ENCODE measurements at places on chromosomes 7 and 10.

DNA sequence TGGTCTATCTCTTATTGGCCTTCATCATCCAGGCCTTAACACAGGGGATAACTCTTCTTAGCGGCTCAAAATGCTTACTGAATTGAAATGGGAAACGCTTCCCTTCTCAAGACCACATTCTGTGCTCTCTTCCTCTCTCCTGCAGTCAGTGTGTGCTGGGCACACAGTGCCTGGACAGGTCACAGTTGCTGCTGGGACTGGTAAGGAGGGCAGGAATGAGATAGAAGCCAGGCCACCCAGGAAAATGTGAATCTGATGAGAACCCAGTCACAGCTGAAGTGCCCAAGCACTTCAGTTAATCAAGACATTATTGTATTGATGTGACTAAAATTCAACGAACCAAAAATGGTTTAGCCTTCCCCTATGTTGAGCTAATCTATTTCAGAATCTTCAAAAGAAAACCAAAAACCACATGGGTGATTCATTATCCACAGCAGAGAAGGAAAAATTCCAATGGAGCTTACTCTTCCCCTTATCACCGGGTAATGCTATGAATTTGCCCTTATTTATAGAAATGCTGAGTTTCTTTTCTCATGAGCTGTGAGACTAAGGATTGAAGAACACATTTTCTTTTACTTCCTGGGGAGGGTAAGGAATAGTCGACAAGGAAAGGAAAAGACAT is 41.2 kb upstream of the PLPP4 start:
- DNase-seq = no peak

DNA sequence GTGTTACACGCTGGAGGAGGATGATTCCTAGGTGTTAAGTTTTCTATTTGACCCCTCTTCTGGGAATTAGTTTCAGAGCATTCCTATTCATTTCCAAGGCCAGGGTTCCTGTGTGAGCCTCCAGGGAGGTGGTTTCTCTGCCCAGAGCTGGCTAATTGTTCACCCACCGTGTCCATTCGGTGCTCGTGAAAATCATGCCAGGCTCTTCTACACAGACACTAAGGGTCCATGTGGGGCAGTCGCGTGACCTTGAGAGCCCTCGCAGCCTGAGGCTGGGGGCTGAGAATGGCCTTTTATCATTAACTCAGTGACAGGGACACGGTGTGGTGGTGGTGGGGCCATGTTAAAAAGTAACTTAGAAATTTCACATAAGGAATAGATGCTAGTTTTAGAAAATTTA is 83.7 kb downstream of the EMX2 start:
- no peak for DNase-seq

GRCh38 chr7:108454674-108455550 is 1.3 kb downstream of the NRCAM start:
- peak; percentile 44 for DNase-seq

GRCh38 chr10:118369641-118370205 is 27.6 kb upstream of the FAM204A start:
- no peak for DNase-seq

DNA sequence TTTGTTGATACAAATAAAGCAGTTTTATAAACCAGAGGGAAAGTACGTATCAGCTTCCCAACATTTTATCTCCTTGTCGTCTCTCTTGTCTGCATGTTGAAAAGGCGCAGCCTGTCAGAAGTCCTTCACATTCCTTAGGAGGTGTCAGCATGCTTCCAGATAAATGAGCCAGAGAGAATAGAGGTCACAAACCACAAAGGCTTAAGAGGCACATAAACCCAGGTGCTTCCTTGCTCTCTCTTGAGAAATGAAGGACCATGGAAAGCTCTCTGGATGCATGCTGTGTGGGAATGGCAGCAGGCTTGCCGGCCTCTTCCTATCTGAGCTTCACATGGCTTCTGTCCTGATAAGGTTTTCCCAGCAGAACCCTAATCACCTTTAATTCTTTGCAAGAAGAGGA is 448.5 kb downstream of the XPNPEP1 start:
- no peak for DNase-seq

DNA sequence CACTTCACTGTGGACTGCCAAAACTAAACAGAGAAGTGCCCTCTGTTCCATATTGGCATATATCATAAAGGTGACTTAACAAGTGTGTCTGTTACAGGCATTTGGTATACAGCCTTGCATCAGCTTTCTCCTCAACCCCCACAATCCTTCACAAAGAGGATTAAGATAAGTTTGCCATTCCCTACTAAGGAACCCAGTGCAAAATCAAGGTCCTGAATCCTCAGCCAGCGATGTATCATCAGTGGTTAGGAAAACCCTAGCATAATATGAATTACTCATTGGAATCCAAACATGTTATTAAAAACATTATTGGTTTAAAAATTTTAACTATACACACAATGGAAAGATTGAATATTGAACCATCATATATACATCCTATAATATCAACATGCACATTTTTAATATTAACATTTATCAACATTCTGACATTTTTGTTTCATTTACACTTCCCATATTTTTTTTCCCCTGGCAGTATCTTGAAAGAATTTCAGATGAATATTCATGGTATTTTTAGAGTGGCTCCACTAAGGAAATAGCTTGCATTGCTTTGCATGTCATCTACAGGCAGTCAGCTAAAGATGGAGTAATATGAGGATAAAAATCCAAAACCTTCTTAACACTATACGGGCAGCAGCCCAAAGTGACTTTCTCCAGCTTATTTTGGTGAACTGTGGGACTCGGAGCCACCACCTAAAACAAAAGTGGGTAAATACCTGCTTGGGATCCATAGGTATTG is 215.6 kb upstream of the CHRM2 start:
- DNase-seq = no peak

GRCh38 chr7:31384466-31384865 is 43.9 kb upstream of the NEUROD6 start:
- DNase-seq = no peak

DNA sequence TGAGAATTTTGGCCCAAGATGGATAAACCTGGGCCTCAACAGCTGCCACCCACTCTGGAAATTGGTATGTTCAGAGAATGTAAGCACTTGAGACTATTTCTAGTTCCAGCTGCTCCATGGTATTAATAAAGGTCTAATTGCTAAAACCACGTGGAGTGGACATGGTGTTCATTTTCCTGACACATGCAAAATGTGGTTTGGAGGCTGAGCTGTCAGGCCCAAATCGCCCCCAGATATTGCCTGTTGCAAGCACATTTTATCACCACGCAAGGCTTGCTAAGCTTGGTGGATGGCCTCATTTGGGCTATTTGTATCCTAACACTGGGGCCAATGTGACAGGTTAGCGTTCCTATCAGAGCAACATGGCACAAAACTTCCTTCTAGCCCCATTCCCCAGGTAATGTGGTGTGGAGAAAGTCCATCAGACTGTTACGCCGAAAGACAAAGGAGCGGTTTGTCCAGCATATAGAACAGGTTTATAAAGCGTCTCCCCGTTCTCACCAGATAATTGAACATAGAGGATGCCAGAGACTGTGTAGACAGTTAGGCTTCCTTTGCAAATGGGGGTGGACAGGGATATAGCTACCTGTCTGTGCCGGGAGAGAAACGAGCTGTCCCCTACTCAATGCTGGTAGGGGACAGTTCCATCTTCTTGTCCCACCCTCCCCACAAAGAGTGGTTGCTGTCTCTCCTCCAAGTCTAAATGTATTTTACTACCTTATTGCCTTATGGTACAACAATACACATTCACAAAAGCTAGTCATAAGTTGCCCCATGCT is 78.0 kb upstream of the ANKRD1 start:
- DNase-seq = no peak

DNA sequence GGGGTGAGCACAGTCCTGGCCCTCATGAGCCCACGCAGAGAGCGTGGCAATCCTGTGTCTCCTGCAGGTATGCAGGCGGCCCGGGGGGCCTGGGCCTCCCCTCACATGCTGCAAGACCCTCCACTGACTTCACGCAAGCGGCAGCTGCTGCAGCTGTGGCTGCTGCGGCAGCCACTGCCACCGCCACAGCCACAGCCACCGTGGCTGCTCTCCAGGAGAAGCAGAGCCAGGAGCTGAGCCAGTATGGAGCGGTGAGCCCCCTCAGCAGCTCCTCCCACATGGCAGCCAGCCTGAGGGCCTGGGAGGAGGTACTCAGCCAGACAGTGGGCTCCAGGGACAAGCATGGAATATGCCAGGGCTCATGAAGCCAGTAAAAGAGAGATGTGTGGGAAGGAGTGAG is 8.7 kb downstream of the ZMIZ2 start:
- DNase-seq = no peak

GRCh38 chr7:28351450-28351849 is 60.9 kb upstream of the CREB5 start:
- no peak for DNase-seq

GRCh38 chr10:32159264-32159663 is 103.0 kb upstream of the KIF5B start:
- no peak for DNase-seq

DNA sequence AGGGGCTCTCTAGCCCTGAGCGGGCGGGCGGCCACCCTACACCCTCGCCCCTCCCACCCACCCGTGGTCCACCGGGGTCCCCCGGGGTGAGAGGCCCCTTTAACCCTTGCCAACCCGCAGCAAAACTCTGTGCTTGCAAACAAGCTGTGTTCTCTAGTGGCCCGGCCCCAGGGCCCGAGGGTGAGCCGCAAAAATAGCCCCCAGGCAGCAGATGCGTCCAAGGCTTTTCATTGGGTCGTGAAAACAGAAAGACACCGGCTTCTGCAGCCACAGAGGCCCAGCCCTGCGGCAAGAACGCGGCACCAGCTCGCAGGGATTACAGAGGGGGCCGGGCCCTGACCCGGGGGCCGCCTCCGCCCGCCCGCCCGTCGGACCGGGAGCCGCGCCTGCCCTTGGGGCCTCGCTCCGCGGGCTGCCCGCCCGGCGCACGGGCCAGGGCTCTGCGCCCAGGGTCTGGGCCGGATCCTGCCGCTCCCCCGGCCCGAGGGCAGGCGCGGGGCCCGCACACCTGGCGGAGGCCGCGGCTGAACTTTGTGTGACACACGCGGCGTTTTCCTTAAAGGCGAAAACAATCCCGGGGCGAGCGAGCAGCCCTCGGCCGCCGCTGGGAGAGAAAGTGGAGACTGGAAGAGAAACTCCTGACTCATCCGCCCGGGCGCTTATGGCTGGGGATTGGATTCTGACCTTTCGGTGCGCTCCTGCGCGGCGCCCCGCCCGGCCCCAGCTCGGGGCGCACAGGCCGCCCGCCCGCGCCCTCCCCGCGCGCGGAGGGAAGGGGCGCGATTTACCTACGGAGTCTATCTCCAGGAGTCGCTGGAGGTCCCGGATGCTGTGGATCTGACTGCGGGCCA is 2.8 kb downstream of the PDGFA start:
- DNase-seq = peak; percentile 59

- no peak for DNase-seq
Observed at GRCh38 chr10:44856696-44857095, 54.4 kb upstream of the TMEM72 start.

DNA sequence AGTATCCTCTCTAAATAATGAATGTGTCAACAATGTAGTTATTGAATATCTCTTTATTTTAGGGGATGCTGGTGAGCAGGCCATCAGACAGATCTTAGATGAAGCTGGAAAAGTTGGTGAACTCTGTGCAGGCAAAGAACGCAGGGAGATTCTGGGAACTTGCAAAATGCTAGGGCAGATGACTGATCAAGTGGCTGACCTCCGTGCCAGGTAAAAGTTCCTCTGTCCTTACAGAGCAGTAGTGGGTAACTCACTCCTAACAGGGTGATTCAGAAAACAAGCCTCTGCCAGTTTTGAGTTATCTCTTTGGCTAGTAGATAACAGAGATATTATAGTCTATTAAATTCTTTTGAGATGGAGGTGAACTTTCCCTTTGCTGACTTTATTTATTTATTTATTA is 67.3 kb downstream of the AP3M1 start:
- DNase-seq = no peak

DNA sequence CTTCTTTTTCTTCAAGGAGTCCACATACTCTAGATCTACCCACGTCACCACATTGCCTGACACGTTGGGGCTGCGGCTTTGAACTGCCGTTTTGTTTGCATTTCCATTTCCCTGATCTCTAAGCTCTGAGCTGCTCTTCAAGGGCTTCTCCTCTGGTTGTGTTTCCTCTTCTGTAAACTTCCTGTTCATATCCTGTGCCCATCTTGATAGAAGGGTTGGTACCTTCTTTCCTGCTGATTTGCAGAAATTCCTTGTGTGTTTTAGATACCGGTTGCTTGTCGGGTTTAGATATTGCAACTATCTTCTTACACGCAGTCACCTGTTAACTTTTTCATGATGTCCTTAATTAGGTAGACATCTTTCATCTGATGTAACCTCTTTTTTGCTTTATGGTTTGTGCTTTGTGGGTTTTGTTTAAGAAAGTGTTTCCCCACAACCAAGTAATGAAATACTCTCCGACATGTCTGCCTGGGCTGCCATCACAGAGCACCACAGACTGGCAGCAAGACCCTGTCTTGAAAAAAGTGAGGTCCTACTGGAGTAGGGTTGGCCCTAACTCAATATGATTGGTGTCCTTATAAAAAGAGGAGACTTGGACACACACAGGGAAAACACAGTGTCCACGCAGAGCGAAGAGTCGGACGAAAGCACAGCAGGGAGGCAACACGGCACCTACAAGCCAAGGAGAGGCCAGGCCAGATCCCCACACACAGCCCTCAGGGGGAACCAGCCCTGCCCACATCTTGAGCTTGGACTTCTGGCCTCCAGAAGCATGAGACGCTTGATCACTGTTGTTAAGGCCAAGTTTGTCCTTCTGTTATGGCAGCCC is 99.1 kb upstream of the PDGFA start:
- DNase-seq = peak; percentile 65

DNA sequence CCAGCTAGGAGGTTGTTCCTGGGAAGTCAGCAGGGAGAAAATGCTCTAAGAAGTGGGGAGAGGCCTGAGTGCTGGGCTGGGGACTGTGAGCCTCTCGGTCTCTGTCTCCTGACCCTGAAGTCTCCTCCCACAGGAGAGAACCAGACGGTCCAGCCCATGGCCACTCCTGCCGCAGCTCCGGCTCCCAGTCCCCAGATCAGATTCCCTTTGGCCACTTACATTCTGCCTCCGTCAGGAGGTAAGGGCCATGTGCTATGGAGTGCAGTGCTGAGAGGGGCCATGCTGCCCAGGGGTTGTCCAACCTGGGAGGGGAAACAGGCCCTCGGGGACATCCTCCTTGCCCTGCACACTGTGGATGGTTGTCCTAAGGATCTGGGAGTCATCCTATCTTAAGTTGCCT is 21.3 kb upstream of the ZNF467 start:
- no peak for DNase-seq

DNA sequence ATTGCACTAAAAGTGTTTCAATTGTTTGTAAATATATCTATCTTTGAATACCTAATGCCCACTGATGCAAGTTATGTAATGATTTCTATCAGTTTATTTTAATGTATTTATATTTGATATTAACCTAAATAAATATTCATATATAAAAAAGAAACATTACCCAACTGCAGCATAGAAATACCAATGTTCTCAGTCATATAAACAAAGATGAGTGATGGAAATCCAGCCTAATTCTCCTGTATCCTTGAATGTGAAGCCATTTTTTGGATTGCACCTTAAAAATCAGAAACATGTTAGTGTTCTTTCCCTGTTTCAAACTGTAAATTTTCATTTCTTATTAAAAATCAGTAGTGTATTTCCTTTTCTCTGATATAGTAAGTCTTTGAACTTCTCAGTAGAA is 305.8 kb upstream of the GNAI1 start:
- no peak for DNase-seq

Measured in stimulated activated naive CD8-positive, alpha-beta T cell treated with anti-CD3 and anti-CD28 coated beads, Interleukin-15, Interleukin-2, amounts not matched to agents 100 U/mL and 50 U/mL, for 24 hours (primary cell).